ENCODE measurements at places on chromosomes 7 and 10.

GRCh38 chr7:41581041-41581440, 121.8 kb downstream of the INHBA start:
- DNase-seq: no peak

DNA sequence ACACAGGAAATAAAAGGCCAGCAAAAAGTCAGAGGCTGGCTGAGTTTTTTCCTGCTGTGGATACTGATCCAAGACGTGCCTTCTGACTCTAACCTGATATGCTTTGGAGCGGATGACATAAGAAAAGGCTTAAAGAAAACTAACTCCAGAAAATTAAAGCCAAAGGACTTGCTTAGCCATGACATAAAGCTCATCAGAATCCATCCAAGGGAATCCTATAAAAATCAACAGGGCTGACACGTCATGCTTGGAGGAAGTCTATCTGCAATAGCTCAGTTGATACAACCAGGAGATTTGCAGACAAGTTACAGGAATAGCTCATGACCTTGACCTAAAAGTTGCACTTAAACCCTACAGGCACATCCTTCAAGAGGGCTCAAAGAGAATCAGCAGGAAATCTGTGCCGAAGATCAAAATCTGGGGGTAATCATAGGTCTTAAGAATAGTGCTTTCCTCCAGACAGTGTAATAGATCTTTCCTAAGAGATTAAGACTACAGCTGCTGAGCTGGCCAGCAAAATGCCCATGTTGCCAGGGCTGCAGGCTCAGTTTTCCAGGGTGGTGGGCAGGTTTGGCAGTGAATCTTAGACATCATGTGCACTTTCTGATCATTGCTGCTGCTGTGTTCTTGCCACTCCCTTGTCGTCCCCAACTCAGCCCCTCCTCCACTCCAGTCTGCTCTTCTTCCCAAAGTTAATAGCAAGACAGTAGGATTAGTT, 111.5 kb upstream of the SVIL start:
- no peak for DNase-seq

GRCh38 chr10:3919709-3920308, 134.8 kb upstream of the KLF6 start:
- DNase-seq: no peak

- no peak for DNase-seq
Observed at GRCh38 chr10:93393211-93393610, 88.9 kb downstream of the MYOF start.

GRCh38 chr10:19654576-19654975, 161.7 kb upstream of the PLXDC2 start:
- DNase-seq: no peak

- DNase-seq: no peak
Observed at GRCh38 chr7:21293771-21294170, 134.1 kb upstream of the SP4 start.

GRCh38 chr10:115931309-115931708, 341.7 kb downstream of the GFRA1 start:
- no peak for DNase-seq

DNA sequence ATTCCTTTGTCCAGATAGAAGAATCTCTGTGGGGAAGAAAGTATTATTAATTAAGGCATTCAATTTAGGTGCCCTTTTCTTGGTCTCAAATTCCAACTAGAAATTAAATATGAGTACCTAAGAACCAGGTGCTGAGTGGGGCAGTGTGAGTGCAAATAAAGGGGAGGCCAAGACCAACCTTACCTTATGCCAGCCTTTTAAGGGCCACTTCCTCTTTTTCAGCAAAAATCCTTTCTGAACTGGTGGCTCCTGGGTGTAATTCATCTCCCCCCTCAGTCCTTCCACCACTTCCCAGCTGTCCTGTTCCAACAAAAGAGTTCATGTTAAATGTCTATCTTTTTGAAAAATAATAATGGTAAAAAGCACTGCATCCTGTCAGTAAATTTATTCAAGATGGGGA, 108.2 kb downstream of the OSBPL3 start:
- no peak for DNase-seq

DNA sequence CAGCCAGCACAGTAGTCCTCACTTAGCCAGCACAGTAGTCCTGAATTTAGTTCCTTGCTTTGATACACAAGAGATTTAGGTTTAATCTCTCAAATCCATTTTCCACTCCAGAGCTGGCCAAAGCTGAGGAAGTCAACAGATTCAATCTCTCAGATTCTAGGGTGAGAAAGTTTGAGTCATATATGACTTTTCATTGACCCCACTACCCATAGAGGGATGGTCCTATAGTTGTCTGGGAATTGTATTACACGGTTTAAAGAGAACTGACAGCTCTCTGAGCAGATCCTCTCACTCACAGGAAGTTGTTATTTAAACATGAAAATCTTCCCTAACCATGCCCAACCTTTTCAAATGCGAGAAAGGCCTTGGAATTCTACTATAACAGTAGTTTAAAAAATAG, 641.8 kb upstream of the SEMA3D start:
- DNase-seq: no peak

DNA sequence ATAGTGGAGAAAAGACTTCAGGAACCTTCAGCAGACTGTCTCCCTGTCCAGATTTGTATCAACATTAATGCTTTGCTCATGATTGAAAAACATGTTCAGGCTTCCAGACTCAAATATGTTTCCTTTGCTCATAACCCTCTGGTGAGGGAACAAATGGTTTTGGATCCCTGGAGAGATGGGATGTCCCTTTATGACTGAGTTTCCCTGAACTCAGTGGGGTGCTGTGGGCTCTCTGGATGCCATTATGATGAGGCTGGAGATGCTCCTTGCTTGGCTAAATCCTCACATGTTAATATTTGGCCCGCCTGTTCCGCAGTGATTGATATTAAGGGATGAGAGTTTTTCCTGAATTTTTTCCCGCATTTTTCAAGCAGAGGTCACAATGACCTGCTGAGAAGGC, 749.4 kb downstream of the SUGCT start:
- DNase-seq: no peak

All from activated CD4-positive, CD25-positive, alpha-beta regulatory T cell (primary cell).